ENCODE measurements at places on chromosomes 7 and 10. TPM values are rescaled to one million over a fixed set of nuclear protein-coding genes. Genes with fewer than 3 reads are reported as not detected.

Gene WDFY4
- total RNA-seq: 2.7 TPM

- DNase-seq: no peak
These were observed 25.9 kb downstream of the GRM8 start for GRCh38 chr7:127226685-127227374.

Gene TMEM270
- not detected for total RNA-seq

- no peak for DNase-seq
These were observed 112.8 kb downstream of the BUB3 start for GRCh38 chr10:123266971-123267370.

Gene GIMAP8
- 11.7 TPM for total RNA-seq

Data from right cardiac atrium (tissue), 5 donors.